ENCODE measurements at places on chromosomes 12 and 14.
A peak's percentile ranks its signal among the peaks of the same experiment; 100 is the strongest.

DNA sequence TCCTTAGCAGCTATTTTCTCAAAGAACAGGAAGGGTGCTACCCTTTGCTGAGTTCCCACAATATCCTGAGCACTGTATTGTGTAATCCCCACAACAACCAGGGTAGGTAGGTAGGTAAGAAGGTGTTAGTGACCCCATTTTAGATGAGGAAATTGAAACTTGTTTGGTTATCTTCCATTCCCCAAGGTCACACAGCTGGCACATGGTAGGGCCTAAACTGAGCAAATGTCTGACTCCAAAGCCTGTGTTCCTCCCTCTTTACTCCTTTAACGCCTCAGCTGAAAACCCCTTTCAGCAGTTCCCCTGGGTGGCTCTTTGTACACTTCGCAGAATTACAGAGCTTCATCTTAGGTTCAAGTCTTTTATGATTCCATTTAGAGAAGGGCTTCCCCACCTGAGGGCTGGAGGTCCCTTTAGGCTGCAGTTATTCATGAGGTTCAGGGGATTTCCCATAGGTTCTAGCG lies 26.5 kb upstream of the RIC8B start:
- no peaks in the 10 kb centered on the region for H3K4me1 ChIP-seq
- DNase-seq, result no peak
- H3K4me3 ChIP-seq, result no peak overlapping the region
- no peaks in the 10 kb centered on the region for H3K36me3 ChIP-seq

DNA sequence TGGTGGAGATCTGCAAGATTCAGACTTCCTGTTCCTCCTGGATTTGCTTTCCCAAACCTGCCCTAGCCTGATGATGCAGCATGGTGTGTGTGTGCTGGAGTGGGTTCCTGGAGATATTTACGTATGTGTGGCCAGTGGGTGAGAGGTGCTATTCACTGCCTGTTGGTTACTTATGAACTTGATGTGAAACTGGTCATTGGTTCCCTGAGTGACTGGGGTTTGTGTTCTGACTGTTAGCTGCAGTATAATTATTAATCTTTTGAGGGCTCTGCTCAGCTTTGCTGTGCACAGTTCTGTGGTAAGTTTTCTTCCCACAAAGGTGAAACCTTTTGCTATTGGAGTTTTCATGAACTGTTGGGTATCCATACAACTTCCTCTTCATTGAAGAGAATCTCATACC lies 541.8 kb upstream of the FBXO33 start:
- no peak overlapping the region for H3K27ac ChIP-seq
- H3K4me3 ChIP-seq, result no peak overlapping the region
- DNase-seq, result no peak
- no peaks in the 10 kb centered on the region for H3K4me1 ChIP-seq
- H3K36me3 ChIP-seq, result no peaks in the 10 kb centered on the region

DNA sequence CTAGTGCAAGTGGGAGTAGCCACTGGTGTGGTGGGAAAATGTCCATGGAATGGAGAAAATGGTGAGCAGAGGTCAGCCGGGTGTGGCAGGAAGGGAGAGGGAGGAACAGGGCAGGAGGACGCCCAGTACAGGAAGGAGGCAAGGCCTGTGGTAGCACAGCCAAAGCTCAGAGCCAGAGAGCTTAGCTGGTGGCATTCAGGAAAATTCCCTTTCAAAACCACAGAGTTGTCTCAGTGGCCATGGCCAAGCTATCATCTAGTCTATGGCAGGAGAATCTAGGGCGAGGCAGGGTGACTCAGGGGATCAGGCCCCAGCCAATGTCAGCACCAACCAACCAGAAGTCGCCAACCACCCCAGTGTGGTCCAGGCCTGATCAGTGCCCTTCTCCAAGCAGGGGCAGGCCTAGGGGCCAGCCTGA lies 67.7 kb upstream of the DDX11 start:
- DNase-seq, result no peak
- no peaks in the 10 kb centered on the region for H3K4me1 ChIP-seq
- H3K4me3 ChIP-seq, result no peak overlapping the region

GRCh38 chr12:101666052-101666728 lies 31.2 kb upstream of the CHPT1 start:
- H3K27ac ChIP-seq, result no peak overlapping the region
- H3K36me3 ChIP-seq, result no peaks in the 10 kb centered on the region
- no peak overlapping the region for H3K4me3 ChIP-seq
- H3K27me3 ChIP-seq, result peaks cover 3% of the 10 kb centered on the region

GRCh38 chr12:119410396-119410795 lies 75.9 kb downstream of the CCDC60 start:
- H3K4me1 ChIP-seq, result peaks cover under 1% of the 10 kb centered on the region
- no peak overlapping the region for H3K4me3 ChIP-seq
- DNase-seq, result no peak
- H3K36me3 ChIP-seq, result no peaks in the 10 kb centered on the region
- no peak overlapping the region for H3K27ac ChIP-seq

DNA sequence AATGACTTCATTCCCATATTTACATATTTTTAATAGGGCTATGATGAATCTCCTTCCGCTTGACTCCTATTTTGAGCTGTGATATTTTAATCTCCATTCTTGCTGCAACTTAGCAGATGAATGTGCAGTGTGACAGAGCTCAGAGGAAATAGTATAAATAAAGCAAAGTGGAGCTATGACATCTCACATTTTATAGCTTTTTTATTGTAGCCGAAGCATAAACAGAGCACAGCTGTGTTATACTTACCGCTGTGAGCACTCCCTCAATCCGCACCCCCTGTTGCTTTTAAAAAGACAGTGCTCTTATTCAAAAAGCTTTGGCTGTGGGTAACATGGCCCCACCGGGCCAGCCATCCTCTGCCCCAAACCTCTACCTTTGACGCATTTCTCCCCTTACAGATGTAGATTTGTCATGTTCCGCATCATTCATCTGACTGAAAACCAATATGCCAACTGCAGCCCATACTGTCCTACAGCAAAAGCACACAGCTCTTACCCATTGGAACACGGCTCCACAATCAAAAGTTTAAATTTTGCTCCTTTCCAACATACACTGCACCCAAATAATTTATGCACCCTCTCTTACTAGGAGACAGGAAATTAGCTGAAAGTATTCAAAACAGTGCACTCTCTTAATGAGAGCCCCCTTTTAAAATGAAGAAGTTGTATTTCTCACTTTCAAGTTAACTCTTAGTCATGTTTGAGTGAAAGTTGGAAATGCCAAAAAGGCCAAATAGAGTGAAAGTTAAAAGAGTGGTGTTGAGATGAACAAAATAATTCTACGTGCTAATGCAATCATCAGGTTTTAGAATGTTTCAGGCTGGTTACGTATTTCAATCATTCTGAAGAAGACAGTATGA lies 429.3 kb upstream of the SOX5 start:
- no peaks in the 10 kb centered on the region for H3K27me3 ChIP-seq
- no peak overlapping the region for H3K4me3 ChIP-seq
- no peaks in the 10 kb centered on the region for H3K36me3 ChIP-seq
- DNase-seq, result no peak

GRCh38 chr14:63938198-63939005 lies 85.6 kb downstream of the SYNE2 start:
- H3K4me3 ChIP-seq, result peak overlapping the region; percentile 27
- peak overlapping the region; percentile 87 for H3K27ac ChIP-seq
- H3K36me3 ChIP-seq, result peaks cover 33% of the 10 kb centered on the region
- no peaks in the 10 kb centered on the region for H3K27me3 ChIP-seq

DNA sequence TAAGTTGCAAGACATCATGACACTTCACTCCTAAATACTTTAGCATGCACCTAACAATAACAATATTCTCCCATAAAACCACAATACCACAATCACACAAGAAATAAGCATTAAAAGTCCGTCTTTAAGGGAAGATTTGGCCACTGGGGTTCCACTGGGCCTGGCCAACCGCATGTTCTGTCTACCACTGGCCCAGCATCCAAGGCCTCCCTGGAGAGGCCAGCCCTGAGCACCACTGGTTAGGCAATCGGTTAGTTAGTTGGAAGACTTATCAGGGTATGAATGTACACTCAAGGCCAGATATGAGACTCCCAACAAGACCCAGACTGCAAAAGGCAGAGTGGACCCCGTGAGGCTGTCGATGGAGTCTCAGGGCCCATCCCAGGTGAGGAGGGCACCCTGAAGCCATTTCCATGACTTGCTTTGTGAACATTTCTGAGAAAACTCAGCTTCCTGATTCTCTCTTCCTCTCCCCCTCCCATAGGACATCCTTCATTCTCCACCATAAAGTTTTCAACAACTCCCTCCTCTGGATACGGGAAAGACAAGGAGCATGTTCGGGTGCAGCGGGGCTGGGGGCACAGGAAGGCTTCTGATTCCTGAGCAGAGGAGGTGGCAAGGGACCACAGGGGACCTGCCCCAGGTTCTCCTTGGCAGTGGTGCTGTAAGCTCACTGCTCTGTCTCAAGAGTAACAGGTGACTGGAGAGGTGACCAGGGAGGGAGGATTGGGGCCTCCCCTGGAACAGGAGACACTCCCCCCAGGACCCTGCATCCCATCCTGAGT lies 5.9 kb downstream of the PXN start:
- no peak for DNase-seq
- H3K4me1 ChIP-seq, result peaks cover 6% of the 10 kb centered on the region
- no peaks in the 10 kb centered on the region for H3K27me3 ChIP-seq
- H3K36me3 ChIP-seq, result no peaks in the 10 kb centered on the region
- H3K4me3 ChIP-seq, result no peak overlapping the region

GRCh38 chr14:36066636-36067035 lies 109.9 kb downstream of the PTCSC3 start:
- DNase-seq, result no peak
- no peak overlapping the region for H3K4me3 ChIP-seq
- no peaks in the 10 kb centered on the region for H3K36me3 ChIP-seq
- peaks cover 29% of the 10 kb centered on the region for H3K27me3 ChIP-seq
- no peaks in the 10 kb centered on the region for H3K4me1 ChIP-seq
- no peak overlapping the region for H3K27ac ChIP-seq
